ENCODE measurements at places on chromosomes 1 and 21.

GRCh38 chr1:69451196-69451595 lies 116.5 kb upstream of the LRRC7 start:
- DNase-seq: no peak

DNA sequence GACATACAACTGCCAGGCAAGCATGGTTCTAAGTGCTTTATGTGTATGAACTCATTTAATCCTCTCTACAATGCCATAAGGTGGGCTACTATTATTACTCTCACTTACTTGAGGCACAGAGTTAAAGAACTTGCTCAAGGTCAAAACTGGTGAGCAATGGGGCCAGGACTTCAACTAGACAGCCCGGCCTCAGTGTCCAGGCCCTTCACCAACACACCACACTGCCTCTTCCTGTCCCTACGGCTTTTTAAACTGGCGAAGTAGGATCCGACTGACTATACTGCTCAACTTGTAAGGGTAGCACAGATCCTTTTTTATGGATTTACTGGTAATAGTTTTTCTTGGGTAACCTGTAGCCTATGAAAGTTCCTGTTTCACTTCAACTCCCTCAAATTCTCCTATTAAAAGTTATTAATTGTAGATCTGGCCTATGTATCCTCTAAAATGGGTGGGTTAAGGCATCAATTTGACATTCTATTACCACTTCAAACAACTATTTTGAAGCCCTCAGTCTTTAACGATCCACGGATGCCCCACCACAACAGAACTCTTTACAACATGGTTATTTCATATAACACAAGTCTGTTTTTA lies 4.3 kb downstream of the ERRFI1 start:
- DNase-seq: no peak

GRCh38 chr1:54371038-54371941 lies 34.9 kb downstream of the SSBP3 start:
- DNase-seq: no peak

GRCh38 chr21:46091631-46092025 lies 6.3 kb upstream of the COL6A2 start:
- DNase-seq: no peak

GRCh38 chr1:217021956-217022355 lies 298.7 kb upstream of the ESRRG start:
- no peak for DNase-seq

DNA sequence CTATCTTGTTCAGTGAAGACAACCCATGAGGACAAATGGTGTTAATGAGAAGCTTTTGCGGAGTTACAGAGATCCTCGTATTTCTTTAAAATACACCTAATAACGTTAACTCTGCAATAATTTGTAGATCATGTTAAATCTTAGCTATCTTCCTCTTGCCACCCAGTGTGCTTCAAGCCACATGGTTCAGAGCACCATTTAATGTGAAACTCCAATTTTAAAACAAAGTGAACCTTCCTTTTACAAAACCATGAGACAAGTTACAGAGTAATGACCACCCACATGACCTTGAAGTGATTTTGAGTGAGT lies 1.7 kb upstream of the KCNE2 start:
- DNase-seq: no peak

GRCh38 chr1:18536915-18537314 lies 56.2 kb downstream of the KLHDC7A start:
- DNase-seq: no peak

GRCh38 chr1:116997066-116997465 lies 4.5 kb upstream of the CD101 start:
- DNase-seq: no peak

Measured in stimulated activated CD4-positive, alpha-beta T cell treated with anti-CD3 and anti-CD28 coated beads, Interleukin-12 subunit alpha, Interleukin-12 subunit beta, amount 100 ng/mL, for 4 hours (primary cell).